ENCODE measurements at places on chromosomes 4 and X.

DNA sequence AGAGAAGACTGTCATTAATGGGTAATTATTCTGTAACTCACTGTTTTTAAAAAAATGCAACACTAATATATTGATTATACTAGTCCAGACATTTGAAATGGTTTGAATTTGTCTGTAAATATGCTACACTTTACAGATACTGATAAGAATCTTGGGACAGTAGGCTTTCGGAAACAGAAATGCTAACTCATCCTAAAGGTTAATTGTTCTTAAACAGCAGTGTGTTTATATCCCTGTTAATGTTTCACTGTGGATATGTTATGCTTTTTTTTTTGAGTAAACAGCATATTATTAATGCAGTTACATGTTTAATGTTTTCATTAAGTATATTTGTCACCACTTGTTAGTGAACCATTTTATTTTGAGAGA lies 31.4 kb downstream of the EXOC1 start:
- DNase-seq: no peak

GRCh38 chrX:47351706-47352105 lies 18.7 kb upstream of the ZNF157 start:
- no peak for DNase-seq

- DNase-seq: no peak
Observed at GRCh38 chrX:47645530-47645929, 4.8 kb downstream of the ELK1 start.

DNA sequence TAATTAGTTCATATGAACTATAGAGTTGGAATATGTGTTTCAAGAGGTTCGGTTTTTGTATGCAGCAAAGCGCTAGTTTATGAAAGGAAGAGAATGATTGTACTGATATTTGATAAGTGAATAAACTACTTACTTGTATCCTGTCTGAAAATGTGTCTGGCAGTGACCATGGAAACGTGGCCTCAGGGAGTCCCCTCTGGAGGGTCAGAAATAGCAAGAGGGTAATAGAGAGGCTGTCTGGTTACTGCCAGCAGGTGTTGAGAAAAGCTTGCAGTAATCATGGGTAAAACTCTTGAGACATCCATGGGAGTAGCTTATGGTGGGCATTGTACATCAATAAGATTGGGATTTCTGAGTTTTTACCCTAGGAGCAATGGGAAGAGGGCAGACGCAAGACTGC lies 77.1 kb downstream of the DCLK2 start:
- no peak for DNase-seq

DNA sequence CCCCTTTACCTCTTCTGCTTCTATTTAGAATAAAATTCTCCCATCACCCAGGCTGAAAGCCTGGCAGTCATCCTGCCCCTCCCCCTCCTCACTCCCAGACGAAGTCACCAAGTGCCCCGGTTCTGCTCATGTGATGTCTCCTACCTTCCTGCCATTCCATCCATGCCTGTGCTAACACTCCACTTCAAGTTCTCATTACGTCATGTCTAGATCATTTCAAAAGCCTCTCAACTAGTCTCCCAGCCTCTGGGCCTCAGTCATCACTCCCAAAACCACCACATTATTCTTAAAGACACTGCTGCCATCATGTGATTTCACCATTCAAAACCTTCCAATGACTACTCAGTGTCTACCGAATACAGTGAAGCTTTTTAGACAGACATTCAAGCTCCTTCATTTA lies 17.2 kb upstream of the HOPX start:
- no peak for DNase-seq

DNA sequence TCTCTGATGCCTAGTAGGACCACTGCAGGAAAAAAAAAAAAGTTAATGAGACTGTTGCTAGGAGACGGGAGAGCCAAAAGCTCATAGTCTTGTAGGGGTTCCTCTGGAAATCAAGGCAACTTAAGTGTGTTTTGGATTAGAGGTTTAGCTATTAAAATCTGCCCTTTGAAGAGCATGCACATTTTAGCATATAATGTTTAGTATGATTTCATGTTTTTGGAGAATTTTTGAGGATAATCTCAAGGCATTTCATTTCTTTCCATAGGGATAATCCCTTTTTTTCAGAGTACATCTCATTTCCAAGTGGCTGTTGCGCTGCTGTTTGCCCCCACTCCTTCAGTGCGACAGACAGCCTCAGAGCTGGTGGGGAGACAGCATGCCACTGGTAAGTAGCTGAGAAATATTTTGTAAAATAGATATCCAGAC lies at the start of gene LINC00632:
TSS of gene LINC00632 (plus strand) at position 339 of the 426 bp plus-strand sequence.
- no peak for DNase-seq

- DNase-seq: no peak
Observed at GRCh38 chr4:109803924-109804571, 2.2 kb upstream of the CFI start.

DNA sequence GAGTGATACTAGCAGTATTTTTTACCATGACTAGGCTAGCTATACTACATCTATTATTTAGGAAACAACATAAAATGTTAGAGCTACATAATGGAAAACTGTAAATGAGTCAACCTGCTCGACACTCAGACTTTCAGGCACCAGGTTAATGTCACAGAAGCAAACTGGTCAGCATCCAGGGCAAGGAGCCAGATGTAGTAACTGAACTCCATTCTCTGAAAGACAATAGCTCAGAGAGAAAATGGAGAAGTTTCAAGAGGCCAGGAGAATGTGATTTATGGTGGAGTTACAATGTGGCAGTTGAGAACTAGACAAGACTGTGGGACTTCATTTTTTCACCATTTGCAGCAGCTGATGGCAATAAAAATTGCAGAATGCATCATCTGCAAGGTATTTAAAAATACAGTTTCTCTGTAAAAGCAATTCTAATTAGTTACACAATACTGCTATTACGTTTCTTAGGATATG lies 342.7 kb upstream of the PABPC4L start:
- DNase-seq: no peak

DNA sequence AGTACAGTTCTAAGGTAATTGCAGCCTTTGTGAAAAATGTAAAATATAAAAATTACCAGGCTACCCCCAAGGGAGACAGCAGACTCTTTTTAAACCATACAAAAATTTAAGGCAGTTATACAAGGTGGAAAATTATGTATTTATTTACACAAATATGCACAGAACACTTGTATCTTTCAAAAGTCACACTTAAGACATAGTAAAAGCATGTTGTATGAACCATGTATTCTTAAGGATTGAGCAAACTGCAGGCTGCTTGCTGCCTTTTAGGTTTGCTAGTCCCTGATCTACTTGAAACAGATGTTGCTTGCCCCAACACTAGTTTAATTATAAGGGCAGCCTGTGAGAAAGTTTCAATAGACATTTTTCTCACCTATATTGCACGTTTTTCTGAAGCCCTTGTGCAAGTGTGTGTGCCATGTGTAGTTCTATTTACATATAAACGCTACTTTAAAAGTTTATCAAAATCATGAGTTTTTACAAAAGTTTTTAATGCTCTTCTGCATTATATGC lies 72.8 kb downstream of the PRSS12 start:
- no peak for DNase-seq

DNA sequence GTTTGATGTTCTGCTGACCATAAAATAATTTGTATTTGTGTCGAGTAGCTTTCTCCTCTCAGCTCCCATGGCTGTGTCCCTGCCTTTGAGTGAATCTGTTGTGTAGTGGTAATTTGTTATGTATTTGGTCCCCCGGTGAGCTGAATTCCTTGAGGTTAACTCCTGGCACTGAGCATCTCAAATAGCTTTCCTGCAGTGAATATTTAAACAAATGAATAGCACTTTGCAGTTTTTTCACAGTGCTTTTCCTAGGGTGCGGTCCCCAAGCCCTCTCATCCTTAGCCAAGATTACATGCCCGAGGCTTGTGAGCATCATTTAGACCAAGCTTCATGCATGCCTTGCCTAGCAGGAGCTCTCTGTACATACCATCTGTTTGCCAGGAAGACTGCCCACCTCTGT lies 74.2 kb downstream of the CLDN34 start:
- no peak for DNase-seq

- DNase-seq: no peak
Observed at GRCh38 chrX:103830848-103831247, 1.2 kb downstream of the RAB9B start.

DNA sequence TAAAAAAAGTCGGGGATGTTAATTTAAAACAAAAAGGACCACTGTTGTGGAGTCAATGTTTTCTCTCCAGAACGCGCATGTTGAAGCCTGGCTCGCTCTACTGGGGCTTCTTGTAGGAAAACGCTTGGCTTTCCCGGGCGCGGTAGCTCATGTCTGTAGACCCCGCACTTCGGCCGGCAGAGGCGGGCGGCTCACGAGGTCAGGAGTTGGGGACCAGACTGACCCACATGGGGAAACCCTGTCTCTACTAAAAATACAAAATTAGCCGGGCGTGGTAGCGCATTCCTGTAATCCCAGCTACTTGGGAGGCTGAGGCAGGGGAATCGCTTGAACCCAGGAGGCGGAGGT lies 15.6 kb downstream of the NELFA start:
- DNase-seq: no peak

- no peak for DNase-seq
Observed at GRCh38 chr4:53059256-53059655, 197.1 kb downstream of the RASL11B start.

- DNase-seq: no peak
Observed at GRCh38 chr4:184274286-184274951, 56.7 kb upstream of the ENPP6 start.

- DNase-seq: no peak
Observed at GRCh38 chrX:9362363-9362928, 102.4 kb upstream of the TBL1X start.

GRCh38 chrX:47420265-47420664 lies 49.9 kb downstream of the ZNF157 start:
- no peak for DNase-seq

GRCh38 chr4:139633195-139633594 lies 32.4 kb upstream of the MGST2 start:
- no peak for DNase-seq

DNA sequence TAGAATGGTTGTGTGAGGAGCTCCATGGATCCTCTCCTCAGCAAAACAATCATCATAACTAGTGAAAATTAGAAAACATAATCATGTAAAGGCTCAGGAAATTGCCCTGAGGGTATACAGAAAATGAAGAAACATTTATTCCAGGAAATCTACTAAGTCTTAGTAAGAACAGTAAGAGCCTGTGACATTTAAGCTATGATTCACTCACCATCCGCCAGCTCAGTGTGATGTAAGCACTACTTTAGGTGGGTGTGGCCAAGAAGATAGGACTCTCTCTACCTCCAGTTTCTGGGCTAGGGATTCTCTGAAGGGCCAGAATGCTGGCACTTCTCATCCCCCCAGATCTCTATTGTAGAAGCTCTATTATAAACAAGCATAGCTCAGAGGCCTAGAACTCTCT lies 147.5 kb downstream of the DLG3 start:
- DNase-seq: peak; percentile 37

GRCh38 chr4:51851090-51851936 lies 8.4 kb downstream of the DCUN1D4 start:
- DNase-seq: no peak

- DNase-seq: no peak
Observed at GRCh38 chr4:83552924-83553323, 17.0 kb downstream of the GPAT3 start.

DNA sequence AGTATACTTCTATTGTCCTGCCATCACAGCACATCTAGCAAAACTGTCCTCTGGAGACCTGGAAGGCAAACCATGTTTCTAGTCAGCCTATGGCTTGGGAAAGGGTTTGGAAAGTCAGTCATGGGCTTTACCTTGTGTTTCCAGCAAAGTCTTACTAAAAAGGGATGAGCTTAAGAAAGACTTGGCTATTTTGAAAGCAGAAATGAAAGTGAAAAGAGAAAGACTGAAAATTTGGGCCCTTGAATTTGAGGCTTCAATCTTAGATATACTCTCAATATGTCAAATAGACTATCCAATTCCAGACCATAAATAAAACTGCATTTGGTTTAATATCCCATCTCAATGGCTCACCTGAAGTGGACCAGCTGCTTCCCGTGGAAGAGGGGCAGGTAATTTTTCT lies 127.9 kb downstream of the ZNF330 start:
- DNase-seq: no peak

GRCh38 chrX:109830704-109831206 lies 97.7 kb upstream of the ACSL4 start:
- DNase-seq: no peak

GRCh38 chr4:29051381-29051965 lies 1668.7 kb upstream of the PCDH7 start:
- DNase-seq: no peak

- no peak for DNase-seq
Observed at GRCh38 chr4:76550966-76551780, 116.1 kb downstream of the SHROOM3 start.

GRCh38 chrX:1502853-1503252 lies 34.1 kb downstream of the P2RY8 start:
- peak; percentile 0 for DNase-seq

GRCh38 chr4:14446904-14447303 lies 555.4 kb upstream of the CPEB2 start:
- DNase-seq: no peak

DNA sequence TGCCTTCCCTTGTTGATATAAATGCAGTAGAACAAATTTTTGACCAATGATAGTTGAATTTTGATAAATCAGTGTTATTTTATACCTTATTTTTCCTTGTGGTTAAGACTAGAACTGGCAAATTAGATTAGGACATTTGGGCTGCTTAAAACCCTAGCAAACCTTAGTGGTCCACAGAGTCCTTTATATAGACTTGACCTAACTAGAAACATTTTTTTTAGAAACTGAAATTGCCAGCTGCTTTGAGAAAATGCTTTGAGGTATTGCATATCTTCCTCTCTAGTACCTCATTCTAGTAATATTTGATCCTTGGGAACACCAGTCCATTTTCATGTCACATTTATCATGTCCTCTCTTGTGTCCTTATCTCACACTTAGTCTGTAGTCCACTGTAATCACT lies 580.3 kb downstream of the FSTL5 start:
- DNase-seq: no peak

GRCh38 chrX:103774070-103774642 lies 2.5 kb upstream of the PLP1 start:
- no peak for DNase-seq

GRCh38 chr4:29002151-29002550 lies 1718.0 kb upstream of the PCDH7 start:
- no peak for DNase-seq

- DNase-seq: no peak
Observed at GRCh38 chrX:109357706-109358105, 124.2 kb downstream of the GUCY2F start.

GRCh38 chr4:146959692-146960091 lies 14.0 kb upstream of the TTC29 start:
- DNase-seq: no peak

- no peak for DNase-seq
Observed at GRCh38 chr4:11397819-11398610, 30.7 kb downstream of the HS3ST1 start.

DNA sequence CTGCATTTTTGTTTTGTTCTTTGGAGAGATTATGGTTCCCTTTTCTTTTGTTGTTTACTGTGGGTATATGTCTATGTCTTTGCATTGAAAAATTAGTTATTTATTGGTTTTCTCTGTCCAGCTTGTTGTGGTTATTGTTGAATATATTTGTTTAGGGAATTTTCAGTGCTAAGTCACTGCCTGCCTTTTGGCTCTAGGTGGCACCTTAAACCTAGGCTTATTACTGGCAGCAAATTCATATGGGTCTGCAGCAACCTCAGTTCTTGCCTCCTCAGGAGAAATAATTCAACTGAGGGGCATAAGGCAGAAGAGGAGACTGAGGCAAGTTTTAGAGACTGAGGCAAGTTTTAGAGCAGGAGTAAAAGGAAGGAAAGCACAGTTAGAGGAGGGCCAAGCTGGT lies 1157.3 kb upstream of the AGA start:
- no peak for DNase-seq

Data from activated CD4-positive, alpha-beta T cell treated with anti-CD3 and anti-CD28 coated beads, Interleukin-2, amount 50 U/mL, for 48 hours (primary cell).